ENCODE measurements at places on chromosomes 12 and 14.
A peak's percentile ranks its signal among the peaks of the same experiment; 100 is the strongest.

- DNase-seq = no peak
Measured at GRCh38 chr14:98185036-98185435, 1087.0 kb downstream of the BCL11B start.

GRCh38 chr14:91911474-91912032 lies 35.9 kb downstream of the FBLN5 start:
- DNase-seq = peak; percentile 49

DNA sequence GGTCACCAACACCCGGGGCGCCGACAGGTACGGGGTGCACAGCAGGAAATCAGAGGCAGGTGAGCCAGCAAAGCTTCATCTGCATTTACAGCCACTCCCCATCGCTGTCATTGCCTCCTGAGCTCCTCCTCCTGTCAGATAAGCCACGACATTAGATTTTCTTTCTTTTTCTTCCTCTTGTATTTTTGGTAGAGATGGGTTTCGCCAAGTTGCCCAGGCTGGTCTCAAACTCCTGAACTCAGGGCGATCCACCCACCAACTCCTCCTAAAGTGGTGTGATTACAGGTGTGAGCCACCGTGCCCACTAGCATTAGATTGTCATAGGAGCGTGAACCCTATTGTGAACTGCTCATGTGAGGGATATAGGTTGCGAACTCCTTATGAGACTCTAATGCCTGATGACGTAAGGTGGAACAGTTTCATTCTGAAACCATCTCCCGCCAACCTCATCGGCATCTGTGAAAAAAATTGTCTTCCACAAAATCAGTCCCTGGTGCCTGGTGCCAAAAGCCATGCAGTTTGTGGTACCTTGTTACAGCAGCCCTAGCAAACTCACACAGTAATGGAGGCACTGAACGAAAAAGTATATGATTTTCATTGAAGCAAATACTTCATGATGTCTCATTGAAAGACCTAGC lies 1.5 kb downstream of the STYK1 start:
- DNase-seq = no peak

DNA sequence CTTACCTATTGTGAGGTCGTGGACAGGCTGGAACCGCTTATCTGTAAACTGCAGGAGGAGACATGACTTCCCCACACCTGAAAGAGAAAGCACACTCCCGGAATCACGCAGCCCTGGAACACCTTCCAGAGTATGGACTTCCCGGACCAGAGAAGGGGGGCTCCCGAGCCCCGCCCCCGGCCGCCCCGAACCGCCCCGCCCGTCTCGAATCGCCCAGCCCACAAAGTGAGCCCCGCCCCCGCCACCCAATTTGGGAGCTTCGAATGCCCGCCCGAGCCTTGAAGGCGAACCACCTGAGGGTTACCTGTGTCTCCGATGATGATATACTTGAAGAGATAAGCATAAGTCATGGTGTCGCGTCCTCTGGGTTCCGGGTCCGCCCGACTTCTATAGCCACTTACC lies 235 bp downstream of the RAB2B start:
- no peak for DNase-seq

DNA sequence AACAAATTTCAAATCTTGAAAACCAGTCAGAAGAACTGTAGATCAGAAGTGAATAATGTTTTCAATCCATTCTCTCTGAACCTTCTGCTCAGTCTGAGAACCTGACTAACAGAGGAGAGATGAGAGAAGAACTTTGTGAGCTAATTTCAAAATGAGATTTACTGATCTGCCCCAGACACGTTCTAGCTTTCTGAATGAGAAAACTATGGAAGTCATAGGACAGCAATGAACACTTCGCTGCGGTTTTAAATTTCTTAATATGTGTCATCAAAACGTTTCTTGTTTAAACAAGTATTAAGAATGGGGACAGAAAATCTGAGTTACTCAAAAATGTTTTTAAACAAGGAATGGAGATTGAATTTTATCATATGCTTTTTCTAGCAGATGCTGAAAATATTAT lies 66.6 kb upstream of the FAR2 start:
- no peak for DNase-seq

DNA sequence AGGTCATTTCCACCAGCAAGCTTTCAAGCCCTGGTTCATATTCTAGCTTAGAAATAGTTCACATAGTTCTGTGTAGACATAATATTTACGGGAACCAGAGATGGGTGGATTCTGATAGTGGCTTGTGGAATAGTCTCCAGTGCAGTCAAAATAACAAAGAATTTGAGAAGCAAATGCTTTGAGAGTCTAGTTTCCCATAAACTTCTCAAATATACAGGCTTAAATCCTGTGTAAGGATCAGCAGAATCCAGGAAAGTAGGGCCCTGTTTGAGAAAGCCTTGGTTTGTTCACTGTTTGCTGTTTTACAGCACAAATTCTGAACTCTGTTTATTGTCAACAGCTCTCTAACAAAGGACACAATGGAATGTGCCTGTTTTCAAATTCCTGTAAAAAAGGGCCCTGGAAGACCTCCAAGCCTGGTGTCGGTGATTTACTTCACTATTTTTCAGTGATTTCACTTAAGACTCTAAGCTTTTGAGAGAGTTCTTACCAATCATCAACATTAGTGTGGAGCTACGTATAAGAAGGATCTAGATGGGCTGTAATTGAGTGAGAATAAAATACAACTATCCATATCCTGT lies 11.4 kb upstream of the FOS start:
- peak; percentile 79 for DNase-seq

All from endothelial cell of umbilical vein (primary cell).